Esophagus squamous epithelium (tissue), 5 donors: ENCODE measurements at places on chromosomes 6 and 20. TPM values are rescaled to one million over a fixed set of nuclear protein-coding genes. Genes with fewer than 3 reads are reported as not detected.

The IL20RA gene
- 12.6 TPM for total RNA-seq

DNA sequence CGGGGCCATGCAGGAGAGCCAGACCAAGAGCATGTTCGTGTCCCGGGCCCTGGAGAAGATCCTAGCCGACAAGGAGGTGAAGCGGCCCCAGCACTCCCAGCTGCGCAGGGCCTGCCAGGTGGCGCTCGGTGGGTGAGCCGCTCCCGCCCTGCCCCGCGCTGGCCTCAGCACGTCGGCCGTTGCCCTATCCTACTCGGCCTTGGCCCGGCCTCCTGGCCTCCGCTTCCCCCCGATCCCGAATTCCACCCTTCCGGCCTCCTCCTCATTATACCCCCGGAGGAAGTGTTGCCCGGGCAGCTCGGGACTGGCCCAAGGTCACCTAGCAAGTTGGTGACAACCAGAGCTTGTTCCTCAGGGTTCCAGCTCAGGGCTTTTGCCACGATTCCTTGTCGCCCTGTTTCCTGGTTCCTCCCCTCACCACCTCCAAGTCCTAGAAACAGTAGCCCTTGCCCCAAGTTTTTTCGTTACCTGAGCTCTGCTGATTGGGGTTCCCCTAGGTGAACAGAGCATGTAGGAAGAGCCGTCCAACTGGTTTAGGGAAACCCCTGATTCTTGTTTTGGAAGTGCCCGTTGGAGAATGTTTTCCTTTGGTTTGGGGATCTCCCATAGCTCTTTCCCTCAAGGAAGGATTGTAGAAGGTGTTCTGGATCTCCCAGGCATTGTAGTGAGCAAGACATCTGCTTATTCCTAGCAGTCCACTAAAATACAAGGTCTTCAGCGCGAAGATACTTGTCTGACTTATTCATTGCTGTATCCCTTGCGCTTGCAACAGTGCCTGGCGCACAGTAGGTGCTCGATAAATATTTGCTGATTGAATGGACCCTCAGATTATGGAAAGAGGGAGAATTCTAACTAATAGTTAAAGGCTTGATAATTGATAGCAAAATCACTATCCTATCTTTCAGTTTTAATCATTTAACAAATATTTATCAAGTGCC, 641 bp downstream of the ARFGEF2 start:
- no peak for DNase-seq

GRCh38 chr6:38316099-38316868, 323.4 kb downstream of the BTBD9 start:
- DNase-seq, result no peak

DNA sequence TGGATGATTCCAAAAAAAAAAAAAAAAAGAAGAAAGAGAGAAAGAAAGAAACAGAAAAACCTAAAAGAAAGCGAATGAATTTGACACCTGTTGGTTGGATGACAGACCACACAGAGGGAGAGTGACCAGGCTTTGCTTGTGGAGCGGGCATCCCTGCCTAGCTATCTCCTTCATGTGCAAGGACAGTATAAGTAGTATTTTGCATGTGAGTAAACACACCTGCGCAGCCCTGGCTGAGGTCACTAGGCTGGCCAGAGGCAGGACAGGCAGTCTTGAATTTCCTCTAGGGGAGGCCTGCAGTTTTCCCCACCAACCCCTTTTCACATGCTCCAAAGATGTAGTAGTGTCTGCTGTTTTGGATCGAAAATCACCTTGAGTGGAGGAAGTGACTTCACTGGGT, 126.4 kb downstream of the CCDC170 start:
- DNase-seq, result no peak

GRCh38 chr6:151958332-151958731, 150.8 kb downstream of the ESR1 start:
- DNase-seq, result no peak

GRCh38 chr6:105029581-105029980, 72.7 kb downstream of the LIN28B start:
- no peak for DNase-seq

DNA sequence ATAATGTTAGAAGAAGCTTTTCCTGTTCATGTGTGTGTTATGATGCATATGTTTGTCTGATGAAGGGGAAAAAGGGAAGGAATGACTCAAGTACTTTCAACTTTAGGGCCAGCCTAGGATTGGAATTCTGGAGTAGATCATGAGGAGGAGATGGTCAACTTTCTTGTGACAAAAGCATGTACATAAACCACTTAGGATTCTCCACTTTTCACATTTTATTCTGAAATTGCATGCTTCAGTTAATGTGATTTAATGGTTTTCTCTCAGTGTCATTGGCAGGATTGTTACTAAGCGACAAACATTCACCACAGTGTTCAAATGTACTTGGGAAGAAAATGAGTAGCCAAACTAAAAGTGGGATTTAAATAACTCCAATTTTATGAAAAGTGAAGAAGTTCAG, 80.1 kb downstream of the UTRN start:
- DNase-seq, result no peak

The OR11A1 gene
- not detected for total RNA-seq

GRCh38 chr6:147653631-147654030, 145.1 kb downstream of the SAMD5 start:
- no peak for DNase-seq

DNA sequence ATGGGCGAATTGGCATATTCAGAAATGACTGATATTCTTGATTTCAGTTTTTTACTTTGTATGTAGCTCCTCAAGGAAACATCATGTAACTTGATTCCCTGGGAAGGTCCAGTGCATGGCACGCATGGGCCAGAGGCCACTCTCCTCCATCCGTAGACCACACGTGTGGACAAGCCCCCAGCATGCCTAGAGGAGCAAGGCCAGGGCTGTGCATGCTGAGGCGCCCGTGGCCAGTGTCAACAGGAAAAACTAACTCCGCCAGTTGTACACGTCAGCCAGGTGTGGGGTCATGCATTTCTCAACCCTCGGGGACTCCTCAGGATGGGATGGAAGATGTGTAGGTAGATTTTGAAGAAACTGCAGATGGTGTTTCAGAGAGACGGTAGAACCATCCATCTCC, 37.8 kb upstream of the CD93 start:
- no peak for DNase-seq

DNA sequence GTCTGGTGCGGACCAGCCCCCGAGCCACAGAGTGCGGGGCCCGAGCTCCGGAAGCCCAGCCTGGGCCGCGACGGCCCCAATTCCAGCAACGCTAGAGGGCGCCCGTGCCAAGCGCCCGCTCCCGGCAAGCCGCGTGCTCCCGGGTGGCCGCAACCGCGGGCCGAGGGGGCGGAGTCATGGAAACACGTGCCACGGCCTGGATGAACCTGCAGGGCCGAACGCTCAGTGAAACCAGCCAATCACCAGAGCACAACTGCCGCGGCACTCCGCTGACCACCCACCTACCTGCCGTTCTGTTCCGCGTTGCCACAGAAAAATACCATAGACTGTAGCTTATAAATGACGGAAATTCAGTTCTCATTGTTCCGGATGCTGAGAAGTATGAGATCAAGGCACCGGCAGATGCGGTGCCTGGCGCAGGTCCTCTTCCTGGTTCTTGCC, 85.7 kb upstream of the FOXC1 start:
- DNase-seq, result no peak

GRCh38 chr6:131317516-131317915, 182.2 kb downstream of the AKAP7 start:
- DNase-seq, result no peak

GRCh38 chr20:44656448-44656847, 4.9 kb upstream of the ADA start:
- no peak for DNase-seq

The RPS21 gene
- total RNA-seq, result 3,167 TPM

The SCRT2 gene
- total RNA-seq, result not detected

GRCh38 chr6:25456249-25457040, 177.3 kb downstream of the CARMIL1 start:
- no peak for DNase-seq

The EFCAB8 gene
- not detected for total RNA-seq

DNA sequence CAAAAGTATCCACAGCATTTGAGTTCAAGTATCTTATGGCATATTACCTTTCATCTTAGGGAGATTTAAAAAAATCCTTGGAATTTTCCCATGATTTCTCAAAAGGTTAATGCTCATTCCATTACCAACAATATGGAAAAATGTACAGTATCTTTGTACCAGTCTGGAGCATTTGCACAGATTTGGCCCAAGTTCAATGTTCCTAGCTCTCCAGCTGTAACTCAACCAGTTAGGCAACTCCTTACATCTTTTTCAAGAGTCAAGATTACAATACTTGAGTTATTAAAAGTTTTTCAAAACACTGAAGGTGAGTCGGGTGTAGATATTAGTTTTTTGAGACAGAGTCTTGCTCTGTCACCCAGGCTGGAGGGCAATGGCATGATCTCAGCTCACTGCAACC, 1.0 kb downstream of the OR2J2 start:
- no peak for DNase-seq

- DNase-seq, result no peak
Observed at GRCh38 chr6:148518511-148519156, 176.0 kb downstream of the SASH1 start.

The SIRPD gene
- total RNA-seq, result not detected

The PBOV1 gene
- total RNA-seq, result not detected

The CRIP3 gene
- total RNA-seq, result 0.38 TPM

The EBF4 gene
- 3.2 TPM for total RNA-seq

DNA sequence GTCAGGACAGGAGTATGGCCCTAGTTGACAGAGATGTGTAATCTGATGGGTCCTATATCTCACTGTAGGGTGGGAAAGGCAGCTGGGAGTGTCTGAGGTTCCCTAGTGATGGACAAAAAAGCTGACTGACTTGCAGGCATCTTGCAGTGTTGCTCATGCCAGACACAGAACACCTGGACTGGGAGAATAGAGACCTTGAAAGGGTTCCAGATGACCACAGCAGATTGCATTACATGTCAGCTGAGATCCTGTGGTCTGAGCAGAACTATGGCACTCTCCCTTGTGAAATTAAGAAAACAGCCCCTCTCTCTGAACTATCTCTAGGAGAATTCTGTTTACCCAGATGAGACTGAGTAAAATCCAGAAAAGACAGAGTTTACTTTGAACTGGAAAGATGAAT, 212.6 kb upstream of the MAN1A1 start:
- no peak for DNase-seq

DNA sequence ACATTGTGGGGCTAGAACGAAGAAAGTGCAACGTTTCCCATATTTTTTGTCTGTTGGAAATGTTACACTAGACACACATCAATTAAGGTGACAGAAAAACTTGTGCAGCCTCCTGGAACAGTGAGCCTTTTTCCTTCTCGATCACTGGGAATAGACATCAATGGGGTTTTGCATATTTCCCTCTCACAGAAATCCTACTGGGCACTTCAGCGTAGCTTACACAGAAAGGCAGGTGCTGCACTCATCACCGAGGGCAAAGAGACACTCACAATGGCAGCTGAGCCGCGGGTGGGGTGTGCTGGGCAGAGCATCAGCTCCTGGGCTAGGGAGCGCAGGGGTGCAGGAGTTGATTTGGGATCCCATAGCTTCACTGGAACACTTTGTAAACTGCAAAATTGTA, 64.5 kb downstream of the THBS2 start:
- no peak for DNase-seq

The NRSN1 gene
- total RNA-seq, result not detected

- no peak for DNase-seq
Observed at GRCh38 chr6:147023581-147023980, 180.6 kb upstream of the STXBP5 start.

GRCh38 chr6:158408552-158409130, 96.4 kb downstream of the TULP4 start:
- no peak for DNase-seq

DNA sequence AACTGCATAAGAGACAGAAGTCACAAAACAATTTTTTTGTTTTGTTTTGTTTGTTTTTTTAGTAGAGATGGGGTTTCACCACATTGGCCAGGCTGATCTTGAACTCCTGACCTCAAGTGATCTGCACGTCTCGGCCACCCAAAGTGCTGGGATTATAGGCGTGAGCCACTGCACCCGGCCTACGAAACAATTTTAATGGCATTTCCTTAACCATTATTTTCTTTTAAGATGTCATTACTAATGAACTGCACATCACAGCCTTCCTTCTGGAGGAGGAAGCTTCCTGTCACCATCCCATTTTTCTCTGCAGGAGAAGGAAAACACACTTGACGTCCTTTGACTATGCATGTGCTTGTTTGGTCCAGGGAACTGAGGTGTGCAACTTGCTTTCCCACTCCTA, 125.3 kb upstream of the AKIRIN2 start:
- DNase-seq, result no peak

GRCh38 chr6:126826166-126826714, 292.2 kb upstream of the RSPO3 start:
- no peak for DNase-seq

- no peak for DNase-seq
Observed at GRCh38 chr6:31881136-31881859, 2.5 kb upstream of the SLC44A4 start.

The VSTM2L gene
- total RNA-seq, result 2.6 TPM

DNA sequence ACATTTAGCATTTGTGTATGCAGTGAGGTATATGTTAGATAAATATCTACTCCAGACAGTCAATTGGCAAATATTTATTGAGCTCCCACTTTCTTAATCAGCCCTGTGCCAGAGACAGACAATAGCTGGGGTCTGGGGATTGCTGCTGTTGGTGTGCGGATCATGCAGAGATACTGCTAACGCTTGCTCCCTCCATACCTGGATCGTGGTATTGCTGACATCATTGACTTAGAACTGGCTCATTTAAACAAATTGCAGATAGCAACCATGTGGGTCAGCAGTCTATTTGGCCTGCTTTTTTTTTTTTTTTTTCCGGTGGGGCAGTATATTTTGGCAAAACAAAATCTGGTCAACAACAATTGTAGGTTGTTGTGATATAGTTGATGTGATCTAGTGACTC, 9.5 kb downstream of the ARID1B start:
- DNase-seq, result no peak

The PHACTR1 gene
- total RNA-seq, result 4.2 TPM

DNA sequence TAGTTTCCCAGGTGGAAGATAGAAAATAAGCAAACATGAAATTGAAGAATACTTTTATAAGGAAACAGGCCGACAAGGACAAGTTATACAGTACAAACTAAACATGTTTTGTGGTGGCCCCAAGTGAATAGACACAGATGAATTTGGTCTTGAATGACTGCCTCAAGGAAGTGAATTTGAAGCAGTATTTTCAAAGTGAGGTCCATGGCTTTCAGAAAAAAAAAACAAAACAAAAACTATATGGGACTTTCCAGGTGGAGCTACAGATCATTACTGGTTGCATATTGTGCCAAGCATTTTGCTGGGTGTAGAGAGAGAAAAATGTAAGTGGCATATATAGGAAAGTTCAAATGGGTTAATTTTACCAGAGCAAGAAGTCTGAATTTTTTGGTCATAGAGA, 68.8 kb downstream of the CYB5R4 start:
- no peak for DNase-seq

- no peak for DNase-seq
Observed at GRCh38 chr6:90420500-90420899, 123.9 kb upstream of the BACH2 start.

DNA sequence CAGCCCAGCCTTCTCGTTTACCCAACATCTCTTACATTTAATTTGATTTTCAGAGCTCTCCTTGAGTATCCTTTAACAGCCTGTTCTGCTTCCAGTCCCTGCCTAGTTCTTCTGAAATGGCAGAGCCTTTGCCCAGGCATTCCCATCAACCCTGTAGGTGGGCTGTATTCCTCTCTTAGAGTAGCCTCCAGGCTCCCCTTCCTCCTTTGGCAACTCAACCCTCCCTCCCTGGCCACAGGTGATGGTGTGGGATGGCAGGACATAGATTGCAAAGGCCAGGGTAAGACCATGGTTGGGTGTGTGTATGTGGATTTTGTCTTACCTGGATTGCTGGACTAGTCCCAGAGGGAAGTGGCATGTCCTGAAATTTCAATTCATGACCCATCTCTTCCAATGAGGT, 125.4 kb downstream of the F13A1 start:
- DNase-seq, result no peak
